GM13976 (cell line): ENCODE measurements at places on chromosomes 4 and X.
A peak's percentile ranks its signal among the peaks of the same experiment; 100 is the strongest.

- no peak for DNase-seq
Measured at GRCh38 chr4:5034206-5034605, 14.9 kb upstream of the CYTL1 start.

DNA sequence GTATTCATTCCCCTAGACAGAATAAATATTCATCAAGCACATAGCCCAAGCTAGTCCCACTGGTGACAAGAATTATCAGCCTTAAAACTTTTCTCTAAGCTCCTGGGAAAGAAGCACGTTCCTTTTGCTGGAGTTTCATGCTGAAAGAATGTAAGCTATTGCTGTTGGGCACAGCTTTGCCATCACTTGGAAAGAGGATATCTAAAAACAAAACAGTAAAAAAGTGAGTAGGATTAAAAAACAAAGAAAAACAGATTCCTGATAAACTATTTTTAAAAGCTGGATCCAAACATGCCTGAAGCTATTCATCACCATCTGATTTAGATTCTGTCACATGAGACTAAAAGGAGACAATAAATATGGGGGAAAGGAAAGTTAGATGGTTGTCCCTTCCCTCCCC, 176.8 kb downstream of the SCFD2 start:
- DNase-seq = no peak

DNA sequence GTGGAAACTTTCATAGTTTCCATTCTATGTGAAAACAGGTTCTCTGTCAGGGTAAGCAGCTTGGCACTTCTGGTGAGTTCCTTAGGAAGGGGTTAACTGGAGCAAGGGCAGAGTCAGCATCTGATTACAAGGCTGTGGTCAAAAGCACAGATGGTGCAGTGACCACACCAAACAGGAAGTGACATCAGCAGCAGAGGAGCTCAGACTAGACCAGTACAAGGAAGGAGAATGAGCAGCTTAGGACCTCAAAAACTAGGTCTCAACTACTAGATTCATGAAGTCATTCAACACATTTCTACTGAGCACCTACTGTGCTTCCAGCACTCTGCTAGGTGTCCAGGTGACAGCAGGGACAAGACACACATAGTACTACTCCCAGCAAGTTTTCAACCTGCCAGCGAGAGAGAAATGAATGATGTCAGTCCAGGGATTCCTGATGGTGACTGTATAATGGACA, 130.2 kb downstream of the AMELX start:
- peak; percentile 28 for DNase-seq

GRCh38 chrX:84830836-84831235, 172.8 kb upstream of the APOOL start:
- no peak for DNase-seq

DNA sequence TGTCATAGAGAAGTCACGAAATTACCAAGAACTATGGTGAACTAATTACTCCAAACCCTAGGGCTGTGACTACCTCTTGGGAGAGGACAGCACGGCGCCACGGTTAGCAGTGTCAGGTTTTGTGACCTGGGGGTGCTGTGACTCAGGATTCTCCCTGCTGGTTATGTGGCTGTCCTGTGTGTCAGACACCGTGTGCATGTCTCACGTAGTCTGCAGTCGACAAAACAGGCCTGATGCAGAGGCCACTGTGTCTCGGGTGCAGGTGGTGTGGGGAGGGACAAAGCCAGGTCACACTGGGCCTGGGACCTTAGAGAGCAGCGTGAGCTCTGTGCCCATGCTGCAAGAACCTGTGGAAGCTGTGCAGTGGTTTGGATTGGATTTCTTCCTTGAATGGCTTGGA, 34.1 kb downstream of the TNIP2 start:
- DNase-seq = no peak

DNA sequence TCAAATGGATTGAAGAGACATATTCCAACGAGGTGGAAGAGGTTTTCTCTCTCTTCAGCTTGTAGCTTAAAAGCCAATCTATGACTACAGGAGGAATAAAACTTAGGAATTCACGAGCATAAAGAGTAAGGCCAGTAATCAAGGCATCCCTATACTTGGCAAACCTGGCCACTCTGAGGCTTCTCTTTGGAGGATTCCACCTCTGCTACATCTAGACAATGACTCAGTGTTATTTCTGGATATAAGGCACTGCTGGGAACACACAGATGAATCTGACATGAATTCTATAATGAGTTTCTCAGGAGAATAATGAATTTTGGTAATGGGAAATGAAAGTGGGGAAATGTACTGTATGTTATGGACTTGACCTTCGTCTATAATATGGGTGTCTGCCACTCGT, 1015.8 kb upstream of the FTHL17 start:
- no peak for DNase-seq

GRCh38 chr4:172344308-172344938, 531.2 kb downstream of the GALNTL6 start:
- DNase-seq = no peak

GRCh38 chr4:140028676-140029517, 125.1 kb downstream of the MAML3 start:
- DNase-seq = no peak

- peak; percentile 8 for DNase-seq
Measured at GRCh38 chrX:121333942-121334341, 286.5 kb downstream of the GLUD2 start.

DNA sequence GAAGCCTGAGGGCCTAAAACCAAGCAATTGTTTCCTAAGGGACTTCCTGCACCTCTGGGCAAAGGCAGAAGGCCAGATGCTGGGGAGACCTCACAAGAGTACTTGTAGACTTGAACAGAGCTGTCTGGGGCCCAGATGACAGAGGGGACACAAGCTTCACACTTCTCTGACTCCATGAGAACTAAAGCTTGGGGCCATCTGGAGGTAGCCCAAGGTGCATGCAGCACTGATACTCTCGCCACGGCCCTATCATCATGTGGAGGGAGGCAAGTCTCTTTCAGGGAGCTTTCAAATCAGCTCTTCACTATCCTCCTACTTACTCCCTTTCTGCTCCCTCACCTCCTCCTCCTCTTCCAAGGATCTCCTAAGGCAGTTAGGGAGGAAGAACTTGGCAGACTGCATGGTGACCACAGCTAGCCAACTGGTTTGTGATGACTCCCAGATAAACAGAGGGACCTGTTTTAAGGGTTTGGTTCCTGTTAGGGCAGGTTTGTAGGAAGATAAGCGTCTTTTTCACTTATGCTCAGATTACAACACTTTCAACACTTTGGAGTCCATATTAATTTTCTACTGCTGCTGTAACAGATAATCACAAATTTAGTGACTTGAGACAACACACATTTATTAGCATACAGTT, 23.8 kb downstream of the MSL3 start:
- no peak for DNase-seq

GRCh38 chr4:118352843-118353533, at the start of gene PRSS12:
PRSS12 (minus strand) TSS chr4:118353003; CDS start chr4:118352720, 283 bp downstream.
- peak; percentile 89 for DNase-seq

DNA sequence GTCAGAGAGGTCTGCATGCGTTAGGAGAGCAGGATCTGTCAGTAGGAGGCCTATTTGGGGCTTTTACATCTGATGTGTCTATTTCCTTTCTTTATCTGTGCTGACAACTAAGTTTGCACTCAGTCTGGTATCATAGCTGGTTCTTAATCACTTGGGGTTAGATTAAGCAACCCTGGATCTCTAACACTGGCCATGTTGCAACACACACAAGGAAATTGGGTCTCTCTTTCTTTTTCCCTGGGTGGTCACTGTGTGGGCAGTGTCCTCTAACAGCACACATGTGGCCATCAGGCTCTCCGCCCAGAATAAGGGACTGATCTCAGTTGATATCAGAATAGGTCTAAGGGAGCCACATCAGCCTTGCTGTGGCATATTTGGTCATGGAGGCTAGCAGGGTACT, 38.9 kb downstream of the IGFBP7 start:
- DNase-seq = no peak

- DNase-seq = no peak
Measured at GRCh38 chr4:8307714-8308113, 38.2 kb downstream of the HTRA3 start.

DNA sequence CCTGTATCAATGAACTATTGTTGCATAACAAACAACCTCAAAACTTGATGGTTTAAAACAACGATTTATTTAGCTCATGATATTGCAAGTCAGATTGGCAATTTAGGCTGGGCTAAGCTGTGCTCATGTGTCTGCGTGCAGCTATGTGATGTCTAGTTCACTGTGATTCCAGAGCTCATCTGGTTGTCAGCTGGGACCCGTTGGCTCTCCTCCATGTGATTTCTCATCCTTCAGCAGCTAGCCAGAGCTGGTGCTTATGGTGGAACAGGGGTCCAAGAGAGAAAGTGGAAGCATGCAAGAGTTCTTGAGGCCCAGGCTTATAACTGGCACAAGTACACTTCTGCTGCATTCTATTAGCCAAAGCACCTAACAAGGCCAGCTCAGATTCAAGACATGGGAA, 28.8 kb upstream of the TRPC3 start:
- no peak for DNase-seq

- no peak for DNase-seq
Measured at GRCh38 chr4:185142564-185142911, 528 bp upstream of the SLC25A4 start.

DNA sequence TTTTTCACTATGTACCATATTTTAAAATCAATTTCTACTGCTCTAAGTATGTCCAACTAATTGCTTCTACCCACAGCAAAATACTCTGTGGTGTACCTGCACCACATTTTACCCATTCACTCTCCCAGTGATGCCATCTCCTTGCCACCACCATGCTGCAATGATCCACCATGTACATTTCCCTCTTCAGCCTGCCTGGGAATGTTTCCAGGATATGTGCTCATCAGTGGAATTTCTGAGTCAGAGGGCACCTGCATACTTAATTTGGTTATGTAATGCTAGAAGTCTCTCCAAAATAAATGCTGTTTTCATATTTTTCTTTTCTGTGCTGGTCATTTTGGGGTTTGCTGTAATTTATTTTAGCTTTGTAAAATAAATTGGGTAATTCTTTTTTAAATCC, 33.2 kb upstream of the OCIAD2 start:
- no peak for DNase-seq

GRCh38 chr4:103046416-103047290, 27.1 kb upstream of the SLC9B1 start:
- no peak for DNase-seq

DNA sequence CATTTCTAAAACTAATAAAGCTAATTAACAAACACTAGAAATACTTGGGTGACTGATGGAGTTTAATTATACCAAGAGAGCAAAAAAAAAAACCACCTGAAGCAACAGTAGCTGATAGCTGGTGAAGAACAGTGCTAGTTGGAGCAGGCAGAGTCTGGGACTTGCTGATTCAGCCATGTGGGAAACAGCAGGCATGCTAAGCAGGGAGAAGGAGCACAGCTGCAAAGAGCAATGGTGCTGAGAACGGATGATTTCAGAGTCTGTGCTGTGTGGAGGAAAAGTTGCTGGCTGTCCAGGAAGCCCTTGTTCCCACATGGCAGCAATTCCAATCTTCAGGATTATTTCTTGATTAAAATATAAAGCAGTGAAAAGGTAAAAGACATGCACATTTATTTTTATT, 68.8 kb downstream of the NPY1R start:
- no peak for DNase-seq

DNA sequence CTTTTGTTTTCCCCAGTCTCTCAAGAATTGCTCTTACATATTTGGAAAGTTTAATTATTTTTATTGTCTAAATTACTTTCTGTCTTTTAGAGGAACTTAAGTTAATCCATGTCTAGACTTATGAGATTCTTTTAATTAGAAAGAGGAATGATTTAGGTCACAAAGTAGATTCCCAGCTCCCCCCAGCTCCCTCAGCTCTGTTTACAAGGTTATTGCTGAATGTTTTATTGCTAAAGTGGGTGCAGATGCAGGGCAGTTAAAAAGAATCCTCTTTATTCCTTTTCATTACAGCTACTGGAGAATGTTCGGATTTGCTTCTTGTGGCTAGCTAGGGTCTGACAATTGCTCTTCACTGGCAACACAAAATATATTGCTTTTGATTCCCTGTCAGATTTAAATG, 33.7 kb upstream of the CCKAR start:
- no peak for DNase-seq

GRCh38 chrX:110442635-110443034, 84.0 kb downstream of the RTL9 start:
- peak; percentile 13 for DNase-seq

DNA sequence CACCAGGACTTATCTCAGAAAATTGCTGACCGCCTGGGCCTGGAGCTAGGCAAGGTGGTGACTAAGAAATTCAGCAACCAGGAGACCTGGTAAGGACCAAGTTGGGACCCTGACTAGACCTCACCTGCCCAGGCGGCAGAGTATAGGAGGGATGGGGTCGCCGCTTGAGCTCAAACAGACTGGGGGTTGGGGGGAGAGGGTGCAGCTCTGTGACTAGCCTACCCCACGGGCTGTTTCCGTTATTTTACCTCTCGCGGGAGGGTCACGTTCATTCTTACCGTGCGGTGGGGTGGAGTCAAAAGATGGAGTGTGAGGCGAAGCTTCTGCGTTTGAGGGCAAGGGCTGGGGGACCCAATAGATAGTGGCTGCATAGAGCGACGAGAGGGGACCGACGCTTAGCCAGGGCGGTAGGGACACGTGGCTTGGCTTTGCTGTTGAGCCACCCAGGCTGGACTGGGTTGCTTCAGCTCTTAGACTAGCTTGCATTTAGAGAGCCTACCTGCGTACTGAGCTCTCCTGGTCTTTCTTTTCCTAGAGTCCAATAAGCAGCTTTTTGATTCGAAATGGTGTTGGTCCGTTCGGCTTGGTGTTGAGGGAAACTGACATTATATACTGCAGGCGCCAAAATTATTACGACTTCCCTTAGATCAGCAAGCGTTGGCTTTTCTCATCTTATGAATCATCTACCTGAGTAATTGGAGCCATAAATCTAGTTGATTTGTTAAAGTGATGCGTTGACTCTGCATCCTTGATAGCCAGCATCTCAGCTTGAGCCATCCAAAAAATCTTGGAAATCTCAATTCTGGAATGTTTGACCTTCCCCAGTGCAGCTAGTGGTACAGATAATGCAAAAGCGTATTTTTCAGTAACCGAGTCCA, 591 bp downstream of the PRPS1 start:
- peak; percentile 42 for DNase-seq

- DNase-seq = no peak
Measured at GRCh38 chrX:23704673-23705206, 37.4 kb downstream of the PRDX4 start.

GRCh38 chrX:33183361-33183760, 28.0 kb downstream of the DMD start:
- DNase-seq = no peak

DNA sequence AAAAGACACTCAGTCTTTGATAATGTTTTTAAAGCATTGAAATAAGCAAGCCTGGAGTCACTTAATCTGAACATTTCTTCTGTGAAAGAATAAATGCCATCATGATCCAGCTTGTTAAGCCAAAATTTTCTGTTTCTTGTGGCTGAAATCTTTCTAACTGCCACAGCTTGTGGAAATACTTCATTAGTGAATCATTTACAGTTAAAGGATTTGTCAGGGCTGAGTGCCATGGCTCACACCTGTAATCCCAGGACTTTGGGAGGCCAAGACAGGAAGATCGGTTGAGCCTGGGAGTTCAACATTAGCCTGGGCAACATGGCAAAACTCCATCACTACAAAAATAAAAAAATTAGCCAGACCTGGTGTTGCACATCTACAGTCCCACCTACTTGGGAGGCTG, 93.3 kb upstream of the PDE5A start:
- no peak for DNase-seq

GRCh38 chr4:155762334-155762733, 3.5 kb downstream of the GUCY1B1 start:
- no peak for DNase-seq
